Stimulated activated CD8-positive, alpha-beta memory T cell treated with anti-CD3 and anti-CD28 coated beads, Interleukin-2, amount 100 ng/mL, for 1 hour (primary cell): ENCODE measurements at places on chromosomes 3 and 15.

DNA sequence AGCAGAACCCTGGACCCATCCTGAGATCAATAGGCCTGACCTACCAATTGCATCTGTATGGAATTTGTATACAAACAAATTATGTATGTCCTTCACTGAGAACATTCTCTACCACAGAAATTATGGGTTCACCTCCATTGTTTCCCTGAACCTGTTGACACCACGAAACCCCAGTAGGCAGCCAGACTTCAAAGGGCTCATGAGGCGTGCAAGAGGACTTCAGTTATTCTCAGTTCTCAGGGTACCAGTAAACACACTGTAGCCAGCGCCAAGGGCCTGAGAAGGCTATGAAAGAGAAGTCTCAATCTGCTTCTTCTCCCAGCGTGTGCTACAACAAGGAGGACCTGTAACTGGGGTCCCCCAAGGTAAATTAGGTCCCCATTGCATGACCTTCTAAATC lies 254.9 kb upstream of the GOLGA6L4 start:
- no peak for DNase-seq

GRCh38 chr3:69142090-69142489 lies 19.7 kb upstream of the LMOD3 start:
- DNase-seq = no peak

DNA sequence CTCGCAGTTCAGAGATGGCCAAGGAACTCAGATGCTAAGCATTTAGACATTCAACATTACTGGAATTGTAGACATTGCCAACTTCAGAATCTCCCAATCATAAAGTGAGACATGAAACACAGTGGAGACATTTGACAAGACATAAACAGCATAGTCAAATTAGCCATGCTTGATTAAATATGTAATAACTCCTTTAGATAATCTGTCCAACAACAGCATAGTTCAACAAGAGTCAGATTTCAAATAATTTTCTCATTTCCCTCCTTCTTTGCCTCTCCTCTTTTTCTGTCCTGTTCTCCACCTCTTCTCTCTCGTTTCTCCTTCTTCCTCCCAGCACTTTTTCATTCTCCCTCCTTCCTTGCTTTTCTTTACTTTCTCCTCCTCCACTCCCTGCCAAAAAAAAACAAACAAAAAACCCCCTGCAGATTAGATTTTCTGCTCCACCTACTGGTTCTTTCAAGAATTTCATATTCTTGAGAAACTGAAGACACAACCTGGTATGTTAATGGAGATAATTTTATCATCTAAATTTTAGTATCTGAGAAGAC lies 20.2 kb downstream of the CPOX start:
- DNase-seq = no peak

- DNase-seq = no peak
Measured at GRCh38 chr3:123258811-123259420, 57.2 kb downstream of the SEC22A start.

- DNase-seq = no peak
Measured at GRCh38 chr3:143165211-143165610, 45.6 kb downstream of the CHST2 start.

DNA sequence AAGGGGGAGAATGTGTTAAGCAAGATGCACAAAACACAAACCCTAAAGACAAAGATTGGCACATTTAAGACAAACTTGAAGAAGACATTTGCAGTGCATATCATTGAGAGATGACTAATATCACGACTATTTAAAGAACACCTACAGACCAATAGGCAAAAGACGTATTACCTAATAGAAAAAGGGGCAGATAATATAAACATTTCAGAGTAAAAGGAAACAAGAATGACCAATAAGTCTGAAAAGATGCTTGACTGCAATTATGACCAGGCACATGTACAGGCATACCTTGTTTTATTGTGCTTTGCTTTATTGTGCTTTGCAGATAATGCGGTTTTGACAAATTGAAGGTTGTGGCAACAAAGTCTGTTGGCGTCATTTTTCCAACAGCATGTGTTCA lies 4.9 kb downstream of the HACD3 start:
- no peak for DNase-seq

DNA sequence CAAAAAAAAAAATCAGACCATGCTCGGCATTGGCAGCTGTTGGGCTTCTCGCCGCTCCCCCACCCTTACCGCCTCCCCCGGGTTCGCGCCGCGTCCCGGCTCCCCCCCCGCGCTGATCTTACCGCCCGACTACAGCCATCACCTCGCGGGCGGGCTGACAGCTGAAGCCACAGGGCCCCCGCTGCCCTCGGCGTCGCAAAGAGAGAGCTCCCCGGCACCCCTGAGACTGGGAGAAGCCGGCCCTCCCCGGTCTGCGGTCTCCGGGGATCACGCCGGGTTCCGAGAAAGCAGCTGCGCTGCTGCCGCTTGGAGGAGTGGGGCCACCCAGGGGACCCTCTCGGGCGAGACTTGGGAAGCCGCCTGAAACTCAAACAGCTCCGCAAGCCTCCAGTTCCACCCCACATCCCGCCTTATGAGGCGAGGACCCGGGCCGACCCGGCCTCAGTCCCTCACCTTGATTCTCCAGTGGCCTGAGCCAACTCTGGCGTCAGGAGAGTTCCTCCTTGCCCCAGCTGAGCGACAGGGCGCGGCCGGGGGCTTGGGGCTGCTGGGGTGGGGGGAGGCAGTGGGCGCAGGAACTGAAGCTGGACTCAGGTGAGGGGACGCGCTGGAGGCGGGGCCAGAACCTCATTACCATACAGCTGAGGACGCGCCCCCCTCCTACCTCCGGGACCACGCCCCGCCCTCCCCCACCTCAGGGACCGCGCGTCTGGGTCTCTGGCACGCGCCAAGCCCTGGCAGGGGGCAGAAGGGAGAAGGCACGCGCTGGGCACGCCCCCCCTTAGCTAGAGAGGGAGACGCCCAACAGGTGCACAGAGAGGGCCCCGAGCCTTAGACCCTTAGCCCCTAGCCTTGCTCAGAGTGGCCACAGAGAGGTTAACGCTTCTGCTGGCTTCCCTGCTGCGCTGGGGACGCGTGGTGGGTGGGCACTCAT lies 1.0 kb upstream of the DLL4 start:
- DNase-seq = no peak

DNA sequence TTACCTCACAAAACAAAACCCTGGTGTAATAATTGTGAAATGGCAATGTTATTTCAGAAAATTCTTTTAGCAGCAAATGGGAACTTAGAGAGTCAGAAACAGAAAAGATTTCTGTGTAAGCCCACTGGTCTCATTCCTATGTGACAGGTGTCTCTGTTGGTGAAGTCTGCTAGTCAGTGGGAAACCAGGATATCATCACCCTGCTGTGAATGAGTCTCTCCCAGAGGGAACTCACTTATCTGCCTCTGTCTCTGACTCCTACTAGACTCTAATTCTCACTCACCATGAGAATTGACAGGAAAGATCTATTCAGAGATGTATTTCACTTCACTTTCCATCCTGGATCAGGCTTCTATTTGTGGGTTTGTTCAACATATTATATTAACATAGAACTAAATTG lies 266.0 kb downstream of the EPHA3 start:
- no peak for DNase-seq

DNA sequence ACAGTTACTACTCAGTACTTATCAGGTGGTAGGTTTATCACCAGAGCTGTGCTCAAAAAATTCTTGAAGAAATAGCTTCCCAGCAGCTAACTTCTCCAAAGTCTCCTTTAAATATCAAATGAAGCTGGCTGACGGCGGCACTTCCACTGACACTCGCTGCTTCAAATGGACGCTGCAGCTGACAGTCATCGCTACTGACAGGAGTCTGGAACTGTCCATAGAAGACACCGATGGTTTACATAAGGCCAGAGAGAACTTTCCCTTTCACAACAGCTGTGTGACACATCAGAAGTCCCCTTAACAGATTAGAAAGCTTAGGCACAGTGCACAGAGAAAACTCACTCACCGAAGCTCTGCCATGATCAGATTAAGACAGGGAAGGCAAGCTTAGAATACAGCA lies 270.2 kb downstream of the SHOX2 start:
- no peak for DNase-seq

DNA sequence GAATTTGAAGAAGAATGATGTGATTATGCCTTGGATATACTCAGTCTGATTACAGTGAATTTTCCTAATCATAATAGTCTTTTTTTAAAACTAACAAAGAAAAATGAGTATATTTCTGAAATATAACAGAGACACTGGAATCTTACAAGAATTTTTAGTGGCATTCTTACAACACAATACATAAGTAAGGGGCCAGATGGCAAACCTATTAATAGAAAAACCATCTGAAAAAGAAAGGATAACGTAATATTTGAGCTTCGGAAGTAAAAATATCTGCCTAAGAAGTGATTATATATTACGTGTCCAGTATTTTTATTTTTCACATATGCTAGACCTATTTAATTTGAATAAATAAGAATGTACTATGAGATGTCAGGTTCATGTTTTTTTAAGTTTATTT lies 452.8 kb downstream of the NAALADL2 start:
- DNase-seq = no peak

GRCh38 chr3:76841747-76842146 lies 198.2 kb upstream of the ROBO2 start:
- no peak for DNase-seq

DNA sequence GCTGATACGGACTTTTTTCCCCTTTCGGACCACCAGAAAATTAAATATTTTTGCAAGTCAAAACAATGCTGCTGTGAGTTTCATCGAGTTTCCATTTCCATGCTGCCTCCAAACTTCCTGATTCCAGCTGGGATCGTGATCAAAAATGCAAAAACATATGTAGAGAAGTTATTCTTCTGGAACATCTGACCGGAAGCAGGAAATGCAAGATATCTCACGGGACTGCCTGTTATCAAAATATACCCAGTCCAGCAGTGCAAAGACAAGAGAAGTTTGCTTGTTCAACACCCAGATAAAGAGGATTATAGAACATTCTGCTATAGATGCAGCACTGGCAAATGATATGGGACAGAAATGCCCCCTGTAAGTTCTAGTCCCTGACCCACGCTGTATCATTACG lies 726.7 kb upstream of the NR2F2 start:
- no peak for DNase-seq

GRCh38 chr15:74584779-74585178 lies 30.9 kb upstream of the CLK3 start:
- DNase-seq = no peak

- no peak for DNase-seq
Measured at GRCh38 chr3:158379517-158379916, 191.5 kb upstream of the MLF1 start.

DNA sequence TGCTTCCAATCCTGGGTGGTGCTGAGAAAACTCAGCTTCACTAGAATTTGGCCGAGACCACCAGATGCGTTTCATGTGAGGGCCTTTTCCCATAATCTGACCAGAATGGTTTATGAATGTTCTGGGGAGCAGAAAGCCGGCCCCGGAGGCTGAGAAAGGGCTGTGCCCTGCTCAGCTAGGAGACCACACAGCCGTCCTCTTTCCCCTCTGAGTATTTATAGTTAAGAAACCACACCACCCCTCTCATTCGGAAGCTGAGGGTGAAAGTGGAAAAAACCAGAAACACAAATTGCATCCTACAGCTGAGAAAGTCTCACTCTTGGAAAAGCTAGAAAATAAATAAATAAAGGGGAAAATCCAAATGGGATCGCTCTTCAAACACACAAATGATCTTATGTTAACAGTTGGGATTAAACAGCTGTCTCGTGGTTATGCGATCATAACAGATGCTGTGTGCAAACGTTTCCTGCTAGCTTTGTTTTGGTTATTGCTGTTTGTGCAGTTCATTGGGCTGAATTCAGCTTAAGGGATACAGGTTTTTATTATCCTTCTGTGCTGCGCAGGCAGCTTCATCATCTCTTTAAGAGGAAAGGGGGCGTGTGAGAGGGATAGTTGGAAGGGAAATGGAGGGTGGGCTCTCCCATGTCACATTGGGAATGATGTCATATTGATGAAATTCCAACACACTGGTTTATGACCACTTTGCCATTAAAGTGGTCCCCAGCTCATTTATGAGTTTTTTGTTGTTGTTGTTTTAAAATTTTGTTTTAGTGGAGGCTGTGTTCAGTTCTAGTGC lies 1026.2 kb upstream of the NR2F2 start:
- DNase-seq = no peak
